Activated T-helper 1 cell treated with anti-CD3 and anti-CD28 coated beads, Interleukin-2, amount 50 U/mL, for 16 hours (primary cell): ENCODE measurements at places on chromosomes 7 and 10.

DNA sequence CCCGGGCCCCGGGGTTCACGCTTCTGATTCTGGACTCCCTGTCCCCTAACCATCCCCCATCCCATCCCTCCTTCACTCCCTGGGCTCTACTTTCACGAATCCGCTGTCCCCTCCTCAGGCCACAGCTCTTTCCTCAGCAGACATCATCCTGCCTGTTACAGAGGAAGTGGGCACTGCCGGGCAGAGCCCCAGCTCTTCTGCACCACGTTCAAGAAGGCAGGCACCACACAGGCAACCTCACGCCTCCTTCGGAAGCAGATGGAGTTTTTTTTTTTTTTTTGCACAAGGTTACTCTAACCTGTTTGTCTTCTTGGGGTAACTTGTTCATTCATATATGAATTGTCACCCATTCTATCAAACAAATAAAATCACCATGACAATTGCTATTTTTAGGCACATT is 17.9 kb upstream of the ZNF32 start:
- DNase-seq, result no peak

DNA sequence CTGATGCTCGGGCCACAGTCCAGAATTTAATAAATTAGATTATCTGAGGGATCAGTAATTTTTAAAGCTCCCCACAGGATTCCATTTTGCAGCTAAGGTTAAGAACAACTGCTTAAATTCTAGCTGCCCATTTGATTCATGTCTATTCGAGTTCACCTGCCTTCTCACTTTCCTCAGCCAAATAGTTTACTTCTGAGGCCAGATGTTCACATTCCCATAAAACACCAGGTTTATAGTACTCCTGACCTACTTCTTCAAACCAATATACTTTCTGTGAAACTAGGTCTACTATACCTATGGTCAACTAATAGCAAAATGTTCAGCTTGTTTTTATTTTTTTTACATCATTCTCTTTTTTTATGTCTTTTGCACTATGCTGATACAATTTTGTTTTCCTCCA is 86.3 kb downstream of the GPR158 start:
- no peak for DNase-seq

DNA sequence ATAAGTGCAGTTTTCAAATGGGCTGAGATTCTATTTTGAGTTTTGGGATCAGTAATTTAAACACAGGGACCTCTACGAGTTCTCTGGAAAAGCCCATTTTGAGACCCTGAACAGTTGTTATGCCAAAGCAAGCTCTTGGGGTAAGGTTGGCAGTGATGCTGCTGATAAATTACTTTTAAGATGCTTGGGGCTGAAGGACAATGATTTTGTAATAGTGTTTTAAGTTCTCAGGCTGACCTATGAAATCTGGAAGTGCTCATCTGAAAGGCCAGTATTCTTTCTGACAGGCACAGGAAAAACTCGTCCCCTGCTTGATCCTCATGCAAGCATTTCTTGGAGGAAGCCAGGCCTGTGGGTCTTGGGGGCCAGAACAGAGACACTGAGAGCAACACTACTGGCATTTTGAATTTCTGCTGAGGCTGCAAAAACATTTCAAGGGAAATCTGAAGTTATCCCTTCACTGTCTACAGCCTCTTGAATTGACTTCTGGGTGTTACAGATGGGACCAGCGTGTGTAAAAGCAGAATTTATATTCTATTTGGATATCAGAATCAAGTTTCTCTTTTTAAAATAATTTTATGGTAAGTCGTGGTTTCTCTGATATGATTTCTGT is 79.7 kb downstream of the AUTS2 start:
- DNase-seq, result no peak

GRCh38 chr10:14123139-14123538 is 207.6 kb downstream of the FRMD4A start:
- no peak for DNase-seq

GRCh38 chr7:102319671-102320070 is 33.0 kb downstream of the SH2B2 start:
- no peak for DNase-seq

DNA sequence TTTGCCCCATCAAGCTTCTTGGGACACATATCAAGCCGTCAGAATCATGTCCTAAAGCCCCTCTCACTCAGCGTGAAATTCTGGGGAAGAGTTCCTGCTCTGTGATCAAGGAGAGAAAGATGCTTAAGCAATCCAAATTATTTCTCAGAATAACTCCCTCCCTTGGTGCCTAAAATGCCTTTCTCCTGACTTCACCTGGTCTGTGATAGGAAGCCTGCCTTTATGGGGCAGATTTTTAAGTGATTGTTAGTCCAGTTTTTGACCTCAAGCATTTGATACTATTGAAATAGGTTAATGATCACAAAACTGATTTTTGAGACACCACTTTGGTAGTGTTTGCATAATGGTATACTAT is 76.4 kb upstream of the MAGI2 start:
- DNase-seq, result no peak

- no peak for DNase-seq
Observed at GRCh38 chr10:14688606-14689005, 86.1 kb downstream of the FAM107B start.

- no peak for DNase-seq
Observed at GRCh38 chr7:139948587-139949335, 114.0 kb downstream of the PARP12 start.

- no peak for DNase-seq
Observed at GRCh38 chr10:119360181-119360921, 153.0 kb downstream of the GRK5 start.

GRCh38 chr10:80201608-80202141 is 3.7 kb downstream of the ANXA11 start:
- DNase-seq, result no peak

GRCh38 chr10:12332572-12333379 is 16.6 kb upstream of the CAMK1D start:
- DNase-seq, result no peak

DNA sequence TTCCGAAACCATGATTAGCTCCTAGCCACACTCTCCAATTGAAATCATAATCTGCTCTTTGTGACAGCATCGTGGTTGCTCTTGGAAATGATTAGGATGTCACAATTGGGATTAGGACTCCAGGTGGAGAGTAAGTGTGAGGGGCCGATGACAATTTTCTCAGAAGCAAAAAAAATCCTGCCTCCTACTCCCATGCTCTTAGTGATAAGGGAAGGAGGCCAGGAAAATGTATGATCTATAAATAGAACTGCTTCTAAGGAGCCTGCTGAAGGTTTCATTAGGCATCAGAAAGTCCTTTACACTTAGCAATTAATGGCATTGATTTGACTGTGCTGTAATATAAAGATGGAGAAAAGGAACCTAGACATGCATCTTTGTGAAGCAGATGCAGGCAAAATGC is 226.3 kb upstream of the AGK start:
- no peak for DNase-seq

- DNase-seq, result no peak
Observed at GRCh38 chr7:140714331-140715040, 18.0 kb downstream of the NDUFB2 start.

GRCh38 chr7:43756368-43757072 is 2.0 kb upstream of the BLVRA start:
- DNase-seq, result no peak

DNA sequence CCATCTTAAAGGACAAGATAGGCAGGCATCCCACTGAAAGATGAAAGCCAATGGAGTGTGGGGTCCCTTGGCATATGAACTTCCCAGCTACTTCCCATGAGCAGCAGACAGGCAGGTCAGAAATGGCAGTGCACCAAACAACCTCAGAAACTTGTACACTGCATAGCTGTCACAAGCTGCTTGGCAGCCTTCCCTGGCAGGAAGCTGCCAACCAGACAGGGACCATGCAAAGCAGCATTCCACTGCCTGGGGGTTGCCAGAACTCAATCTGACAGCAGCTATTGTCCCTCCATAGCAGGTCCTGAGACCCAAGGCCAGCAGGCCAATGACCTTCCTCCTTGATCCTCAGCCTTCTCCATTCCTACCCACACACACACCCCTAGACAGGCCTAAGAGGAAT is 139.5 kb downstream of the PLCE1 start:
- DNase-seq, result no peak

GRCh38 chr10:24333736-24334135 is 124.8 kb downstream of the KIAA1217 start:
- no peak for DNase-seq

DNA sequence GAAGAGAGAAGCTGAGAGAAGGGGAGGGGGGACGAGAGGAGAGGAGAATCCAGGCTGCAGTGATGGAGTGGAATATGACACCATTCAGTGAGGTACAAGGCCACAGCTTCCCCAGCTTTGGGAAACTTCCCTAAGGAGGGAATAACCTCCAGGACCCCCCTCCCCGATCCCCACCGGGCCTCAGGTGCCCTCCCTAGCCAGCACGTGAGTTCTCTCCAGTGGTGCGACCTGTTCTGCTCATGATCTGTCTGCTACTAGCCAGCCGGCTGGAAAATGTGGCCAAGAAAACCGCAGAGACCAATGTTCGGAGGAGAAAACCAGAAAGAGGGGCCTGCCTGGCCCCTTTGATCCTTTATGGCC is 39.9 kb upstream of the AGK start:
- DNase-seq, result no peak

- DNase-seq, result no peak
Observed at GRCh38 chr10:22505911-22506685, 160.8 kb downstream of the SPAG6 start.

DNA sequence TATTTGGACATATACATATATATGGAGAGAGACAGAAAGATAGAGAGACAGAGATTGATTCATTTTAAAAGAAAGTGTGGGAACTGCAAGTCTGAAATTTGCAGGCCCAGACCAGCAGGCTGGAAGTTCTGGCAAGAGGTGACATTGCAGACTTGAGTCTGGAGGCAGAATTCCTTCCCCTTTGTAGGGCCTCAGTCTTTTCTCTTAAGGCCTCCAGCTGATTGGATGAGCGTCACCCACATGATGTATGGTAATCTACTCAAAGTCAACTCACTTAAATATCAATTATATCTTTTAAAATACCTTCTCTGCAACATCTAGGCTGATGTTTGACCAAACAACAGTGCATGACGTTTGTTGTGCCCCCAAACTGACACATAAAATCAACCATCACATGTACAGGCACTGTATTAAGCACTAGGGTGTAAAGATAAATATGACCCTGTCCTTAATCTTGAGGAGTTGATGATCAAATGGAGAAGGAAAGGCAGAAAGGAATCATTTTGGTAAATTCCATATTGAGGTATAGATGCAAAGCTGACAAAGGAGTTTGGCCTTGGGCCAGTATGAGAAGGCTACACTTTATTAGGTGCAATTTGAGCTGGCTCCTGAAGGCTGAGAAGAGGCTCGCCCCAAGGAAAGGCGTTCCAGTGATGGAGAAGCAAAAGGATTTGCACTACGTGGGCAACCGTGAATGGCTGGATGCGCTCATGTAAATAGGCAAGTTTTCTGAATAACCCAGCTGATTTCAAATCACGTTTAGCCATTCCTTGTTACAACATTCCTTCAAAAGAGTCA is 52.6 kb downstream of the BPGM start:
- DNase-seq, result no peak

- no peak for DNase-seq
Observed at GRCh38 chr10:133254421-133255120, 16.9 kb downstream of the VENTX start.

GRCh38 chr7:76244781-76245391 is 43.2 kb downstream of the SRRM3 start:
- no peak for DNase-seq

GRCh38 chr10:60883187-60883586 is 60.8 kb downstream of the RHOBTB1 start:
- DNase-seq, result no peak

GRCh38 chr7:136958016-136958415 is 89.6 kb downstream of the CHRM2 start:
- DNase-seq, result no peak

GRCh38 chr7:92797284-92797683 is 39.1 kb downstream of the CDK6 start:
- no peak for DNase-seq

DNA sequence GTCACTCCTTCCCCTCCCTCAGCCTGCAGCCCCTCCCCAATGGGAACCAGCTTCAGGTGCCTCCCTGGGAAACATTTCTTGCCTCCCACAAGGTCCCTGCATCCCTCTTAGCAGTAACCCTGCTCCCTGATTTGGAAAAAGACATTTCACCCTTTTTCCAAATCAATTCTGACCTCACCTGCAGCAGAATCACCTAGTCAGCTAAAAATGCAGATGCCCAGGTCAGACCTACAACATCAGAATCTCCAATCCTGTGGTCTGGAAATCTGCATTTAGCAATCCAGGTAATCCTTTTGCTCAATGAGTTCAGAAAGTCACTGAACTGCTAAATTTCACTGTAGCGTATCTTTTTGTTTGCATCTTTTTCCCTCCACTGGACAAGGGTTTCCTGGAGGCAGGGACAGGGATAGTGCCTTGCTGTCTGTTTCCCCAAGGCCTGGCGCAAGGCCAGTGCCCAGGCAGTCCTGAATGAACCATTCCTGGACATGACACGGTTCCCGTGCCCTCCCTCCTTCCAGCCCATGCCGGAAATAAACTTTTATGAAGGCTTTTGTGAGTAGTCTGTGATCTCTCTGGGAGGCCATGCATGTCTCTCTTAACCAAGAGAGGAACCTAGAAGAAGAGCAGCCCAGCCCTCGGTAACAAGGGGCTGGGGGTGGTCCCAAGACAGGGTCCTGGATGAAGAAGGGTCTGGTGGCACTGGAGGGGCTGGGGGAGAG is 44.0 kb downstream of the COL13A1 start:
- no peak for DNase-seq

DNA sequence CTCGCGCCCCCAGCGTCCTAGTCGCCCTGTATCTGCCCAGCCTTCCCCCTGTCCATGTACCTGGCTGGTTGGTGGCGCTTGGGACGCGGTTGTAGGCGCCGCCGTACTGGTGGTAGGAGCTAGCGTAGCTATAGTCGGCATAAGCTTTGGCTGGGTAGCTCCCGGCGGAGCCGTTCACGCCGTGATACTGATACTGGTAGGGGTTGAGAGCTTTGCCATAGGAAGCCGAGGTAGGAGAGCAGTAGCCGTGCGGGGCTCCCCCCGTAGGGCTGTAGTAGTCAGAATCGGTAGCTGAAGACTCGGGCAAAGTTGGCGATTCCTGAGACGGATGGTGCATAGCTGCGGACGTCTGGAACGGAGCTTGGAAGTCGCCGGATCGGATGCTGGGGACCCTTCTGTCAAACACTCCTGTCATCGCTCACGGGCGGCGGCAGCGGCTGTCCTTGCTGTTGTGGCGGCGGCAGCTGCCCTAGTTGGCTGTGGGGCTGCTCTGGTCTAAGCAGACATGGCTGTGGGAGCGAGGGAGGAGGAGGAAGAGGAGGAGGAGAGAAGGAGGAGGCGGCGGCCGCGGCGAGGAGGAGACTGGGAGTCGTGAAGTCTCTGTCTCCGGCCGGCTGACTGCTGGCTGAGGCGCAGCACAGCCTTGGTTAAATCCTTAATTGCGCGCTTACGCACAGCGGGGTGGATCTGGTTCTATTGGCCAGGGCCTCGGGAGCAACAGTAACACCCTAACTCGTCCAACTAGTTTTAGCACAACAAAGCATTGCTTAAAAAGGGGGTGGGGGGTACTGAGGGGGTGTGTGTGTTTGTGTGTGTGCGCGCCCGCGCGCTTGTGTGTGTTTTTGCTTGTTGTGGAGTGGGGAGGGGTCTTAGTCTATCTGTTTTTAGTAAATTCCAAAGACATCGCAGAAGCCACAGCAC is at the start of gene DLX5:
DLX5 (minus strand) TSS at position 623 of the 921 bp plus-strand sequence; CDS start at position 415, 208 bp downstream.
- no peak for DNase-seq

GRCh38 chr10:99393036-99393435 is 37.4 kb downstream of the GOT1 start:
- no peak for DNase-seq
